ENCODE measurements at places on chromosomes 7 and 10.

DNA sequence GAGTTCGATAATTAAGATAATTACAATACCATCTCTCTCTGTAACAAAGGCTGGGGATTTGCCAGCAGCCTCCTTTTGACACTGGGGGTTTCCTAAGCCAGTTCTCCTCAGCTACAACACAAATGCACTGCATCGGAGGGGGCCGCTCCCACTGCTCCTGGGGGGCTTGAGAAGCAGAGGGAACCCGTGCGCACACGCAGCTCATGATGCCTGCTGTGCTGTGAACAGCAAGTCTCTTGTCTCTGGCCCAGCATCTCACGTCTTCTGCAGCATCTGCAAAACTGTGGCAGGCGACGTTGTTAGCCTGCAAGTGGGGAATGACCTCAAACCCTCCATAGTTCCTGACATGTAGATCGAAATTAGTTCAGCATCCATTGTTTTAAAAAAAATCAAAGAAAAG is 5.5 kb downstream of the VIPR2 start:
- no peak for DNase-seq

DNA sequence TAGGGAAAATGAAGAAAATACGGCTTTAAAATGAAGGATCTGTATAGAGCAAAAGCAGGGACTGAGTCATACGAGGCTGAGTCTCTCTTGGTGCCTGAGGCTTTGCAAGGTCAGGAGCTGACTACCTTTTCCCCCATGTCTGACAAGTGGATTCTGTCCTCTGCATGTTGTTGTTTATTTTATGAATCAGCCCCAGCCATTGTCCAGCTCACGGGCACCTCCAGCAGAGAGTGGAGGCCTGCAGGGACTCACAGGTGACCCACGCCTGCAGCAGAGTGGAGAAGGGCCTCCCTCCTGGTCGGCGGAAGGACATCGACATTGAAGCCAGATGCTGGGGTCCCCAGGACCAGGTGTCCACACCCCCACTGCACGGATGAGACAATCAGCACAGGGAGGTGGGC is 233.9 kb downstream of the WDR37 start:
- DNase-seq, result no peak

DNA sequence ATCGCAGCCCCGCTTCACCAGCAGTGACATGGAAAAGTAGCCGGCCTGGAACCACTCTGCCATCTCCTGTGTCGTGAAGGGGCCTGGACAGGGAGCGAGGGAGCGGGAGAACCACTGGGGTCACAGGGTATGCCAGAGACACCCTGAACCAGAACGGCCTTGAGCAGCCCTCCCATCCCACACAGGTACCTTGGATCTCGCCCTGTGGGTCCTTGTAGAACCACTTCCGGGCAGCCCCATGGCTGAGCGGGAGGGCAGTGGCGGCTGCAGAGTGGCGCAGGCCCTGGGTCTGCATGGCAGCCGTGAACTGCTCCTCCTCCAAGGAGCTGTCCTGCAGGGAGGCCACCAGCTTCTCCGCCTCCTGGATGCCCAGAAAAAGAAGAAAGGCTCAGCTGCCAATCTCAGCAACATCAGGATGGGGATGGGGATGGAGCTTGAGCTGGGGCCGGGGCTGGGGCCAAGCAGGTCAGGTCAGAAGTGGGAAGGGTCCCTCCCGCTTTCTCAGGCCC is 9.5 kb downstream of the GIGYF1 start:
- no peak for DNase-seq

GRCh38 chr10:12949248-12949647 is 52.3 kb downstream of the CCDC3 start:
- no peak for DNase-seq

DNA sequence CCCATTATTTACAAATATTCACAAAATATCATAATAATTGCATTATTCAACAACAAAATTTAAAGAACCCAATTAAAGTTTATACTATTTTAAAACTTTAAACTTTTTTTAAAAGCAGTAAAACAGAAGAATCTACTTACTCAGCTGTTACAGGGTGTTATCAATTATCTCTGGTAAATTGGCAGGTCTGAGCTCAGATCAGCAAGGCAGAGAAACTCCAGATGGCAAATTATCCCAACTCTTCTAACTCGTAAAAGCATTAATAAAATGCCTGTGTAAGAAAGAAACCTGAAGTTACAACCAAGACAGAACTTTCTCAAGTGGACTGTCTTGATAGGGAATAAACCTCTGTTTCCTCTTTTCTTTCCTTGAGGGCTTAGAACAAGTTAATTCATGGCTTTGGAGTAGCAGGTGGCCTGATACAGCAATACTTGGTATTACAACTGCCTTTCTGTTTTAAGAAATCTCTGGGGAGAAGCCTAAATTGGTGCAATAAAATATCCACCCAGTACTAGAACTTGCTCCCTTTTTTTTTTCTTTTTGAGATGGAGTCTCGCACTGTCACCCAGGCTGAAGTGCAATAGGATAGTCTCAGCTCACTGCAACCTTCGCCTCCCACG is 275.3 kb upstream of the MKLN1 start:
- DNase-seq, result no peak
